ENCODE measurements at places on chromosomes 11 and 22.

DNA sequence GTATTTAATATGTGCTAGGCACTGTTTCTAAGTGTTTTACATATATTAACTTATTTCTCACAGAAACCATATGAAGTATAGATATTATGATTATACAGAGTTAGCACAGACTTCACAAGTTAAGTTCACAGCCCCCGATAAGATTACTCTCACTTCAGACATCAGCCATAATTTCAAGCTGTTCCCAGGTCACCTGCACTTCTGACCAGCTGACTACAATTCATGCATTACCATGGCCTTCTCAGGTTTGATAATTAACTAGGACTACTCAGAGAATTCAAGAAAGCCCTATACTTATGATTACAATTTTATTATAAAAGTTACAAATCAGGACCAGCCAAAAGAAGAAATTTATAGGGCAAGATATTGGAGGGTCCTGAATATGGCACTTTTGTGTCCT, 68.2 kb upstream of the RRM1 start:
- no peak for DNase-seq

GRCh38 chr11:117226388-117227385, 5.2 kb downstream of the PCSK7 start:
- DNase-seq = no peak

GRCh38 chr11:118895093-118896039, 11.7 kb downstream of the CXCR5 start:
- DNase-seq = peak; percentile 69

DNA sequence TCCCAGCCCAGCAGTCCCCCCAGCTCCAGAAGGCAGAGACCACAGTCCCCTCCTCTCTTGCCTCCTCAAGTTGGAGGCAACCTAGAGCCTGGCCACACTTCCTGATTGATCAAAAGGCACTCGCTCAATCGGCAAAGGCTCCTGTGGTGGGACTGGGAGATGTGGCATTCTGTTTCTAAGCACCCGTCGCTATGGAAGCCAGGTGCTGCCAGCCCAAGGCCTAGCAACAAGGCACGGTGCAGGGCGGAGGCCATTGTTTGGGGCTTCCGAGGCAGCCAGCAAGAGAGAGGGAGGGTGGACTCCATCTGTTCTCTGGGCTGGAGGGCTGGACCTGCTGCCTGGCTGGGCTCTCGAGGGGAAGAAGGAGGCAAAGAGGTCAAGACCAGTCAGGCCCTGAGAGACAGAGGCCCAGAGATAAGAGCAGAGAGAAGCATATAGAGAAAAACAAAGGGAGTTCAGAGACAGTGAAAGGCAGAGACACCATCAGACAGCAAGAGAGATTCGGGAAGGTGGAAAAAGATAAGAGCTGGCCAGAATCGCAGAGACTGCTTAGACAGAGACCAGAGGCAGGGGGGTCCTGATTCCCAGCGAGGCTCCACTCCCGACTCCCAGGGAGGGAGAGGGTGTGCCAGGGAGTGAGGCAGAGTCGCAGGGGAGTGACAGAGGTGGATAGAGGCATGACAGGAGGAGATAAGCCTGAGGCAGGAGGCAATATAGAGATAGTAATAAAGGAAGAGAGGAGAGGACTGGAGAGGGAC, 21.2 kb downstream of the PDE2A start:
- DNase-seq = no peak

DNA sequence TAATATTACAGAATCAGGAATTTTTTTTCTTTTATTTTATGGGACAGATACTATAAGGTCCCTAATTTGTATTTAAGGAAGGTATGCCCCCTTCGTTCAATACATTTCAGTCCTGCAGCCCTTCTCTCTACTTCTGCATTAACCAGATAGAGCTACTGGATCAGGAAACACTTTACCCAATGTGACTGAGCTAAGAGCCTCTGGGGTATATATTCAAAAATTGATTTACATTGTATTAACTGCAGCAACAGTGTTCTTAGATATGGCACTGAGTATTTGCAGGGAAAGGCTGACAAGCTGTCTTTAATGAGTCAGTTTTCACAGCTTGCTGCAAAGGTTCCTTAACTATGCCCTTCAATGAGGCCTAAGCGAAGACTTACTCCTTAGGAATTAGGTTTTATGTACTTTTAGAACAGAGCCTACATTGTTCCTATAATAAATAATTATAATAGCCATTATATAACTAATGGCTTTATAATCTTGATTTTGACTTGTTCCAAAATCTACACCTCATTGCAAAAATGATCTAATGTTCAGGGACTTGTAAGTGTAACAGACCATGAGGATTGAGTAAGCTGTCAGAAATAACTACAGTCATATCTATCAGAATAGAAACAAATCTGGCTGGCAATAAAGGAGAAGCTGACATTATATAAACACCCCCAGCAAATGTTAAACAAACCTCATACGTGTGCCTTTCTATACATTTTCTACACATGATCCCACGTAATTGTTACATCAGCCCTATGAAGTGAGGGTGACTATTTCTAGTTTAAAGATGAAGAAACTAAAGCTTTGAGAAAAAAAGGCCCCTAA, 55.0 kb downstream of the DDI1 start:
- no peak for DNase-seq

DNA sequence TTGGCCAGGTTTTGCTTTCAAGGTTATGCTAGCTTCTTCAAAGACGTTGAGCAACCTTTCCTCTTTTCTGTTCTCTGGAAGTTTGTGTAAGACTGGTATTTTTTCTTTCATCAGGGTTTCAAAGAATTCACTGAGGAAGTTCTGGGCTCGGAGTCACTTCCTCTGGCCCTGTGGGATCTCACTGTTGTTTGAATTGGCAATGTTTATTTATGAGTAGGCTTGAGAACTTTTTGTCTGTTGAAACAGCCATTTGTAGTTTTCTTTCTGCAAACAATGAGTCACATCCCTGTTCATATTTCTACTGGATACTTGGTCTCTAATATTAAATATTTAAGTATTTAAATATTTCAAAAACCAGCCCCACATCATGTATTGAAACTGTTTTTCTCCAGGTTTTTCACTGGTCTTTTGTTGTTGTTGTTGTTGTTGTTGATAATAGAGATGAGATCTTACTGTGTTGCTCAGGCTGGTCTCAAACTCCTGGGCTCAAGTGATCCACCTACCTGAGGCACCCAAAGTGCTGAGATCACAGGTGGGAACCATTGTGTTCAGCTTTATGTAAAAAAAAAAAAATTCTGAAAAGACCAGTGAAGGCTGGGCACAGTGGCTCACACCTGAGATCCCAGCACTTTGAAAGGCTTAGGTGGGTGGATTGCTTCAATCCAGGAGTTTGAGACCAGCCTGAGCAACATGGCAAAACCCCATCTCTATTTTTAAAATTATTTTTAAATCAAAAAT, 26.9 kb downstream of the SUSD2 start:
- DNase-seq = no peak

GRCh38 chr11:132119573-132119972, 749.2 kb downstream of the NTM start:
- DNase-seq = no peak

DNA sequence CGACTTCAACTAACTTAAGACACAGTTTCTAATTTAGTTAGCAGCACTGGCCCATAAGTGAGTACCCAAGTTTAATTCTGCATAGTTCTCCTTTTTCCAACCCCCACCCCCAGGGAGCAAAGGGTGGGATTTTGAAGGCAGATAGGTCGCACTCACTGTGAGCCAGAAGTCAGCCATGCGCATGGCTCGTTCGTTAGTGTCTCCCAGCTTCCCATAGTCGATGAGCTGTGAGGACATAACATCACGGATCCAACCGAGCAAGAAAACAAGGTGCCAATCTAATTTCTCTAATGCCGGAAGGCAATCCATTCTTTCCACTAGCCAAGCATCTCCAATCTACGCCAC, 577 bp downstream of the MRPL17 start:
- no peak for DNase-seq

- DNase-seq = no peak
Observed at GRCh38 chr11:127002669-127003259, 2.2 kb upstream of the KIRREL3 start.

DNA sequence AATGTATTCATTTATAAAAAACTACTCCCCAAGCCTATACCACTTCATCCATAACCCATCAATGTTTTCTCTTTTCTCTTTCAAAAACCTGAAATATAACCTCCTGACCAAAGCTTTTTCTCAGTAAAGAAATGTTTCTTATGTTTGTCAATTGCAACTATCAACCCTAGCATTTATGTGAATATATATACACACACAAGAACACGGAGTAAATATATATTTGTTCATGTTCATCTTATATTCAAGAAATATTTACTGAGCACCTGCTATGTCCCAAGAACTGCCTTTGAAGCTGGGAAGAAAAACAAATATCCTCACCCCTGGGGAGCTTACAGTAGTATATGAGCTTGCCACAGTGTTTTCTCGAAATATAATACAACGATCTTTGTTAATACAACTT, 3.5 kb downstream of the MRTFA start:
- DNase-seq = no peak

GRCh38 chr11:57474017-57474802, 13.9 kb downstream of the RTN4RL2 start:
- DNase-seq = peak; percentile 40

- DNase-seq = no peak
Observed at GRCh38 chr22:19503869-19504268, 20.3 kb downstream of the CLDN5 start.

- no peak for DNase-seq
Observed at GRCh38 chr11:64107303-64107702, 58.6 kb downstream of the MACROD1 start.

GRCh38 chr11:78234006-78234405, 45.3 kb downstream of the USP35 start:
- DNase-seq = no peak

DNA sequence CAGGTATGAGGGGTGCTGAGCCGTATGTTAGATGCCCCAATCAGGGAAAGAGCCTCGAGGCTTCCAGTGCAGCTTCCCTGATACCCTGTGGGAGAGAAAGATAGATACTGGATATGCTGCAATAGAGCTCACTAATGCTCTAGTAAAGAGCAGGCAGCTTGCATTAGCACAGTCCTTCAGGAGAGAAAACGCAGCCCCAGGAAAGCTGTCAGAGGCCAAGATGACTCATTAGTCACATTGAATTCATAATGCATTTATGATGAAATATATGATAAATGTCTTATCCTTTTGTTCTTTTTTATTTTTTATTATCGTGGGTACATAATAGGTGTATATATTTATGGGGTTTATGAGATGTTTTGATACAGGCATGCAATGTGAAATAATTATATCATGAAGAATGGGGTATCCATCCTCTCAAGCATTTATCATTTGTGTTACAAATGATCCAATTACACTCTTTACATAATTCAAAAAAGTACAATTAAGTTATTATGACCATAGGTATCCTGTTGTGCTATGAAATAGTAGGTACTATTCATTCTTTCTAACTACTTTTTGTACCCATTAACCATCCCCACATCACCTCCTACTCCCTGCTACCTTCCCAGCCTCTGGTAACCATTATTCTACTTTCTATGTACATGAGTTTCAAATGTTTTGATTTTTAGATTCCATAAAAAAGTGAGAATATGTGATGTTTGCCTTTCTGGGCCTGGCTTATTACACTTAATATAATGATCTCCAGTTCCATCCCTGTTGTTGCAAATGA, 94.5 kb upstream of the TOP3B start:
- DNase-seq = no peak

- DNase-seq = no peak
Observed at GRCh38 chr11:31656051-31656450, 146.5 kb downstream of the ELP4 start.

GRCh38 chr11:2934021-2934550, 4.9 kb upstream of the PHLDA2 start:
- DNase-seq = no peak

GRCh38 chr22:16824716-16825687, at the start of gene XKR3:
TSS of gene XKR3 (minus strand) at chr22:16825411. CDS start at chr22:16808073, 17,338 bp downstream.
- no peak for DNase-seq

GRCh38 chr11:25377466-25377865, 880.6 kb downstream of the LUZP2 start:
- no peak for DNase-seq

DNA sequence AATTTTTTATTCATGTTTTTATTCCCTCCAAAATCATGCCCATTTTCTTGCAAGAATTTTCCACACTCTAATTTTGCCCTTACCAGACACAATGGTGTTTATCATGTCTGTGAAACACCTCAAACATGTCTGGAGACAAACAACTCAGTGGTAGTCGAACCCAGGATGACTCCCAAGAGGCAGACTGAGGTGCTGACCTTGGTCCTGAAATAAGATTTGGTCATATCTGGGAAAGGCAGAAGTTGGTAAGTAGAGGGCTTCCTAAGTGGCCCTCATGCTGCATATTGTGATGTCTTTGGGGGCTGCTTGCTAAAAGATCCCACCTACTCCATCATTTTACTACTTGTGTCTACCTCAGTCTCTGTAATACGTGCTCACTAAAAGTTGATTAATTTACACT, 369.4 kb upstream of the ISX start:
- DNase-seq = no peak

Measured in activated naive CD4-positive, alpha-beta T cell treated with anti-CD3 and anti-CD28 coated beads, Interleukin-2, amount 50 U/mL, for 16 hours (primary cell).